Stimulated activated CD8-positive, alpha-beta memory T cell treated with anti-CD3 and anti-CD28 coated beads, Interleukin-4, amount 100 ng/mL, for 4 hours (primary cell): ENCODE measurements at places on chromosomes 2 and 18.

GRCh38 chr2:233063269-233063975 lies 3.3 kb downstream of the INPP5D start:
- DNase-seq, result no peak

- no peak for DNase-seq
Measured at GRCh38 chr2:126177479-126177878, 478.5 kb upstream of the GYPC start.

- DNase-seq, result no peak
Measured at GRCh38 chr2:26914659-26915310, 55.7 kb upstream of the MAPRE3 start.

DNA sequence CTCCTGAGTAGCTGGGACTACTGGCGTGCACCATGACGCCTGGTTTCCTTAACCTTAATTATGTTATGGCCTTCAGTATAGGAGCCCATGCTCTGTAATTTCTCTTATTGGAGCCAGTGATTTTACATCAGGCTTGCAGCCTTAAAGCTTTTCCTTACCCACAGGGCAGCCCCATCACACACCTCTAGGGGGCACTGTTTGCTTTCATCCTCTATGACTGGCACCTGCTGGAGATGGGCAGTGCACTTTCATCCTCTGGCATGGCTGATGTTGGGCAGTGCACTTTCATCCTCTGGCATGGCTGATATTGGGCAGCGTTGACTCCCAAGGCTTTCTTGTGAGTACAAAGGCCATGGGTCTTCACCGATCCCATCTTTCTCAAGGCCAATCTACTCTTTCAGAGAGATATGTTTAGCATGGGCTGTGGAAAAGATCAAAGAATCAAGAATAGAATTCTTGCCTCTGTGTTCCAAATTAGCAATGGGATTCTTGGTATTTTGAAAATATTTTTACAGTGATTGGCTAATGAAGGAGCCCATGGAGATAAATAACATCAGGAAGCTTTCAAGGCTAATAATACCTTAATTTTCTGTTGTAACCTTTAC lies 80.7 kb upstream of the MEX3C start:
- DNase-seq, result no peak

DNA sequence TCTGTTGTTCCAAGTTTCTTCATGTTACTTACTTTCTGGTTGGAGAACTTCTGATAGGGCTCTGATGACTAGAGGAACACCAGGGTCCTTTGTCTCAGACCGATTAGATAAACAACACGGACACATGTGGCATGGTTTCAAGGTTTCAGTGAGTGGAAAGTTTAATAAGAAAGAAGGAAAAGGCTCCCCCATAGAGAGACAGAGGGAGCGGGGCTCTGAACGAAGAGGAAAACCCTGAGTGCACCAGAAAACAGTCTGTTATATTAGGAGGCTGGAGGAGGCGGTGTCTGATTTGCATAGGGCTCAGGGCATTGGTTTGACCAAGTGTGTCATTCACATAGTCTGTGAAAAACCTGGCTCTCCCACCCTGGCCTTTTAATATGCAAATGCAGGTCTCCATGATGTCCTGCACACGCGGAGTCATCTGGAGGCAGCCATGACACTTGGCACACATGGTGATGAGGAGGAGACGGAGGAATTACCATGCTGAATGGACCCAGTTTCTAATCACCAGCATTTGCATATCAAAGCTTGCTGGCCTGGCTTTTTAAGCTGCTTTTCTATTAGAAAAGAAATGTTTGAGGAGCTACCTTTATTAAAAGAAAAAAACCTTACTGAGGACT lies 94.2 kb downstream of the PTPN4 start:
- no peak for DNase-seq
